ENCODE measurements at places on chromosomes 5 and 9. TPM values are rescaled to one million over a fixed set of nuclear protein-coding genes. Genes with fewer than 3 reads are reported as not detected.

LRRTM2 gene
- polyA plus RNA-seq = 9.1 TPM

TAF1L gene
- not detected for polyA plus RNA-seq

NTNG2 gene
- 0.13 TPM for polyA plus RNA-seq

N4BP3 gene
- 0.43 TPM for polyA plus RNA-seq

CCIN gene
- not detected for polyA plus RNA-seq

CATSPER3 gene
- not detected for polyA plus RNA-seq

IL4 gene
- not detected for polyA plus RNA-seq

All from Purkinje cell (primary cell).